ENCODE measurements at places on chromosomes 13 and 19.

DNA sequence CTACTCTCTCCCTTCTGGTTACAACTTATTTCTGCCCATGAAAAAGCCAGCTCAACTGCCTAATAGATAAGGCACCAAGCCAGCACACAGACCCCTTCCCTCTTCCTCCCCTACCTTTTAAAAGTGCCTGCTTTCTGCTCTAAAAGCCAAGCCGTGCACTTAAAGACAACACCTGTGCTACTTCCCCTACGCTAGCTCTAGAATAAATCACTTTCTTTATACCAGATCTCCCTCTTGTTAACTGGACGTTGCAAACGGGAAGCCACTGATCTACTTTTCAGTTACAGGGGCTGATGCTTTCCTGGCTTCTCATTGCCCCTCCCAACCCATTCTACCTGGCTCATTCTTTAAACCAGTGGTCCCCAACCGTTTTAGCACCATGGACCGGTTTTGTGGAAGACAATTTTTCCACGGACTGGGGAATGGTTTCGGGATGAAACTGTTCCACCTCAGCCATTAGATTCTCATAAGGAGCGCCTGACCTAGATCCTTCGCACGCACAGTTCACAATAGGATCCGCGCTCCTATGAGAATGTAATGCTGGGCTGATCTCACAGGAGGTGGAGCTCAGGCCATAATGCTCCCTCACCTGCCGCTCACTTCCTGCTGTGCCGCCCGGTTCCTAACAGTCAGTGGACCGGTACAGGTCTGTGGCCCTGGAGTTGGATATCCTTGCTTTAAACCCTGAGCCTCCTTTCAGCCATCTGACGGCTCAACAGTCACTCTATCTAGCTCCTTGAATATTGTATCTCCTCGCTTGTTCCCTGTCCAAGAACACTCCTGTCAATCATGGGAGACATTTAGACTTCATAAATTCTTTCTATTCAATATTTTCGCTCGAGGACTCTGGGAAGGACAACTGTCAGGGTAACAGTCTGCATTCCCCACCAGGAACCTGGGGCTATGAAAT lies 841 bp upstream of the ZNF223 start:
- DNase-seq: peak; percentile 60

DNA sequence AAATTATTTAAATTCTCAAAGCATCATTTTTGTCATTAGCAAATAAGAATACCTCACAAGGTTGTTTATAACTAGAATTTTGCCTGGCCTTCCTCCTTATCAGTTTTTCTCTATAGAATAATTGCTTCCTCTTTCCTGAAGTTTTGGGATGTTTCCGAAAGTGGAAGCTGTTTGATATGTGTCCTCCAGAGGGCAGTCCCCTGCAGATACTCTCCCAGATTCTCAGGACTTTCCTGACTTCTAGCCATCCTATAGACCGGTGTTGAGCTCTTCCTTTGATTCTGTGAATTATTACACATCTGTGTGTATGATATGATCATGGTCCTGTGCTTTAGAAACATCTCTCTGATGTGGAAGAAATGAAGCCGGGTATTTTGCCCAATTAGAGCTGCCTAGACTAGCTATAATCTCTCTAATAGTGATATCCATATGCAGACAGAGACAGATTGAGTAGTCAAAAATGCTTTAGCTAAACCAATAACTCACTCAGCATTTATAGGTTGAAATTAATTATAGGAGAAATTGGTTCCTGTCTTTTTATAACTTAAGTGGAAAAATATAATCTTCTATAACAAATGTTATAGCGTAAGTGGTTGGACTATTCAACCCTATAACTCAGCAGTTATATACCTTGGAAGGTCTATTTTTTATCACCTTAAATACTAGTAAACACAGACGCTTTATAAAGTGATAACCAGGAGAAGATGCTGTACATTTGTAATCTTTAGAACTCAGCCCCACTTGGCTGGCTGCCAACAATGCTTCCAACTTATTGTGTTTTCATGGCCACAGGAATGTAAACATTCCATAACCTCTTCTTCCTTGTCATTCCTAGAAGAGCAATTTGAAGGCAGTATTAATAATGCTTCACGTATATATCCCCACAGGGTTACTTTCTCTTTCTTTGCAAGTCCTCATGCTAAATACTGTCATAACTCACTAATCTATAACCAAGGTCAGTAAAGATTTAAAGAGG lies 201.0 kb upstream of the RXFP2 start:
- DNase-seq: no peak

- DNase-seq: no peak
Measured at GRCh38 chr19:54317108-54317964, 4.4 kb upstream of the LILRA5 start.

GRCh38 chr13:64446372-64446771 lies 2783.8 kb downstream of the PCDH9 start:
- no peak for DNase-seq

GRCh38 chr19:708154-709143 lies at the start of gene PALM:
Gene PALM (plus strand): TSS chr19:708935. CDS start chr19:709147, 212 bp downstream.
- no peak for DNase-seq

GRCh38 chr13:75180805-75181455 lies 301.0 kb downstream of the TBC1D4 start:
- no peak for DNase-seq

DNA sequence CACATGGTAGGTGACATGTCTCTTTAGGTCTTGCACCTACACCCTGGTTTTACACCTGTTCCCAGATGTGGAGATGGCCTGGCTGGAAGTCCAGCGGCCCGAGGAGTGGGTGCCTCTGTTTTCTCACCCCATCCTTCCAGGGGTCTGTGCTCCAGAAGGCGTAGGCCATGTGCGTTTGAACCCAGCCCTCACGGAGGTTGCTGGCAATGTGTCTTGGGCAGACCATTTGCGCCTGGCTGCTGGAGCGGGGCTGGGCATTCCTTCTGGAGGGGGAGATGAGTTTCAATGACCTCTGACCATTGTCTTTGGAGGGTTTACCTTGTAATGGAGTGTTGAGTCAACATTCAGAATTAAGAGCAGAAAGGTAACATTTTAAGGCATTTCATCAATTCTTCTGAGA lies 54.8 kb upstream of the ZNF536 start:
- DNase-seq: no peak

DNA sequence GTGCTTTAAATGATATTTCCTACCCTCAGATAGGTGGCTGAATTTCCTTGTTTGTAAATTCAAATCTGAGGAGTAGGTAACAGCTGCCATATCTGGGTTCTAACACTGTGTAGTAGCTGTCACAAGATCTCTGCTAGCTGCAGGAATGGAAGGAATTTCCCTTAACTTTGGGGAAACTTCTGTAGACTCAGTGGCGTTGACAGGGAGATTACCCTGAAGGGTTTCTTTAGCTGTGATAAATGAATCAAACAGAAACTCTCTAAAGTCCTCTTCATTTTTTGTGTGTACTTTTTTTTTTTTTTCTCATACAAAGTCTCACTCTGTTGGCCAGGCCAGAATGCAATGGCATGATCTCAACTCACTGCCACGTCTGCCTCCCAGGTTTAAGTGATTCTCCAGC lies 5.3 kb upstream of the EPSTI1 start:
- no peak for DNase-seq

GRCh38 chr13:77177646-77178045 lies 149.2 kb downstream of the MYCBP2 start:
- DNase-seq: no peak

- DNase-seq: no peak
Measured at GRCh38 chr19:10407096-10407495, 3.8 kb upstream of the CDC37 start.

- no peak for DNase-seq
Measured at GRCh38 chr19:9178901-9179300, at the start of gene OR7D2. Gene OR7D2 (plus strand): TSS chr19:9178979. CDS start chr19:9185782, 6,803 bp downstream.

DNA sequence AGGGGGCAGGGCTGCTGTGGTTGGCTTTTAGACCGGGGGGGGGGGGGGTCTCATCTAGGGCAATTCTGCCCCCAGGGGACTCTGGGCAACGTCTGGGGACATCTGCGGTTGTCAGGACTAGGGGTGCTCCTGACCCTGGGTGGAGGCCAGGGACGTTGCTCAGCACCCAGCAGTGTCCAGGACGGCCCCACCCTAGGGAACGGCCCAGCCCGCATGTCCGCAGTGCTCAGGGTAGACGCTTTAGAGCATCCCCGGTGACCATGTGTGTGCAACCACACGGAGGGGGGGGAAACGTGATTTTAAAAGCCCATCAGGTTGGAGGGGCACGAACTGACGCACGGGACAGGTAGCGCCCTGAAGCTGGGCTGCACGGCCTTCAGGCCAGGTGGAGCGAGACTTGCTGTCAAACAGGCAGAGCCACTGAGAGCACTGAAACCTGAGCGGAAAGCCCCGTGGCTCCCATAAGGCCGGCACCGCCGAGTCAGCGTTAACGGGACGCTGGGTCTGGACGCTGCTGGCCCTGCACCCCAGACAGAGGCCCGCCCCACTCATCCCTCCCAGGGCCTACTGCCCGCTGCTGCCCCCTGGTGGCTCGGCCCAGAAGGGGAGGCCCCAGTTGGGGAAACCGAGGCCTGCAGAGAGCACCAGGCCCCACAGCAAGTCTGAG lies 8.3 kb downstream of the CACTIN start:
- peak; percentile 79 for DNase-seq

DNA sequence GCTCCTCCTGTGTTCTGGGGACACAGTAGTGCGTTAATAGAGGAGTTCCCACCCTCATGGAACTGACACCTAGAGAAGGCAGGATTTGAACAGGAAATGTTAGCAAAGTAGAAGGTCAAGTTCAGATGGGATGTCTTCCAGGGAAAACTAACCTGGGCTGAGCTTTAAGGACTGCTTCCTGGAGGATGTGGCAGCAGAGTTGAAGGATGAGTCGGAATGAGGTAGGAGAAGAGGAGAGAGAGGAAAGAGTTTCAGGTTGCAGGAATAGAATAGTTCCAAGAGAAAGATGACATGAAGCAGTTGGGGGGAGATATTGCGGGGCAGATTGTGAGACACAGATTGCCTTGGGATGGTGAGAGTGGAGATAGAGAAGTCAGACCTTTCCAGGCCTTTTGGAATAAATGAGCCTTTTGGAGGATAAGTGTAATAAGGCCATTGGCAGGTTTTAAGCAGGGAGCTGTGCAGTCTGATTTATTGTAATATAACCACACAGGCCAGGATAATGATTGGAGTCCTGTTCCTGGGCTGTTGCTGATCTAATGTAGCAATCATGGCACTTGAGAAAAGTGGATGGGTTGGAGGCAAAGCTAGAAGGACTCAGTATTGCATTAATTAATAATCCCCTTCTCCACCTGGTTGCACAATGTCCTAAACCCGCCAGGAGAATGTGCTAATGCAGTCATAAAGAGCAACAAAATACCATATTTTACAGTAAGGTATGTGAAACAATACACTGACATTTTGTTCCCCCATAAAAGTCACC lies 205.4 kb downstream of the SHISA2 start:
- no peak for DNase-seq

- DNase-seq: no peak
Measured at GRCh38 chr13:48353590-48353989, 50.0 kb downstream of the RB1 start.

GRCh38 chr19:51514866-51515481 lies 13.4 kb upstream of the SIGLEC12 start:
- DNase-seq: no peak

DNA sequence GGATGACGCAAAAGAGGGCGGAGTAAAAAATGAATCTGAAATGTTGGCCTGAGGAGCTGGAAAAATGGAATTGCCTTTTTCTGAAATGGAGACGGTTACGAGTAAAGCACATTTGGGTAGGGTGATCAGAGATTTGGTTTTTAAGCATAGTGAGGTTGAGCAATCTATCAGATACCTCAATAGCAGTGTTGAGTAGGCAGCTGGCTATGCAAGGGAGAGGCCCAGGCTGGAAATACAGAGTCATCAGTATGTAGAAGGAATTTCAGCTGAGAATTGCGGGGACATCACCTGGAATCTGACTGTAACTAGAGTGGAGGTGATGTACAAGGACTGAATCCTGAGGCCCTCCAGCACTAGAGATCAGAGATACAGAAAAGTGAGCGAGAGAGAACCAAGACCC lies 224.8 kb downstream of the LMO7 start:
- DNase-seq: no peak

- no peak for DNase-seq
Measured at GRCh38 chr13:23081901-23082300, 98.9 kb upstream of the SGCG start.

DNA sequence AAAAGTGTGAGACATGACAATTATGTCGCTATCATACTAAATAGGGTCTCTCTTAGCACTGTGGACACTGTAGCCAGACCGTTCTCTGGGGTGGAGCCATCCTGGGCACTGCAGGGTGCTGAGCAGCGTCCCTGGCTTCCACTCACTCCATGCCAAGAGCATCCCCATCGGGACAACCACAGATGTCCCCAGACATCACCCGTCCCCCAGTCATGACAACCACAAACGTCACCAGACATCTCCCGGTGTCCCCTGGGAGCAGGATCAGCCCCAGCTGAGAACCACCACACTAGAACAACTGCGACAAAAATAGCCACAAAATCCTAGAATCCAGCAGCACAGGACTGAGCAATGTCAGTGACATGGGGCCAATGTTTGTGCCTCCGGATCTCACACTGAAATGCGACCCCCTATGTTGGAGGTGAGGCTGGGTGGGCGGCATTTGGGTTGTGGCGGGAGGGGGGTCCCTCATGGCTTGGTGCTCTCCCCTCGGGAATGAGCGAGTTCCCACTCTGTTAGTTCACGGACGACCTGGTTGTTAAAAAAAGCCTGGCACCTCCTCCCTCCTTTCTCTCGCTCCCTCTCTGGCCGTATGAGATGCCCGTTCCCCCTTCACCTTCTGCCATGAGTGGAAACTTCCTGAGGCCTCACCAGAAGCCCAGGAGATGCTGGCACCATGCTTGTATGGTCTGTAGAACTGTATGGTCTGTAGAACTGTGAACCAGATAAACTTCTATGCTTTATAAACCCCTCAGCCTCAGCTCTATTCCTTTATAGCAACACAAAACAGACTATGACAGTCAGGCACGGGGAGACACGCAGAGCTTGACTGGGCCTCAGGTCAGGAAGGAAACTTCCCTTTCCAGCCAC lies 93.9 kb downstream of the GADD45B start:
- peak; percentile 35 for DNase-seq

DNA sequence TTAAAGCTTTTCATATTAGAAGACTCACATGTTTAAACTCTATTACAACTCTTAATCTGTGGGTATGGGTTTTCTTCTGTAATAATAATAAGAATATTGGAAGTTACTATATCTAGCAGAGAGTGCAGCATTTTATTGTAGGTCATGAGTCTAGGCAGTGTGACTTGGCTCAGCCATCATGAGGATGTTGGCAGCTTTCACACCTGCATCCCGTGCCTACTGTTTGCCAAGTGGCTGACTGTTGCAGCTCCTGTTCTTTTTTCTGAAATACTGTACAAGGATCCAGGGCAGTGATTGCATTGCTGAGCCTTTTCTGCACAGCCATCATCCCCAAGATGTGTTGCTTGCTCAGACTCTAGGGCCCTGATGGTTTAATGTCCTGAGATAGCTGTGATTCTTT lies 47.4 kb downstream of the MTUS2 start:
- DNase-seq: no peak

DNA sequence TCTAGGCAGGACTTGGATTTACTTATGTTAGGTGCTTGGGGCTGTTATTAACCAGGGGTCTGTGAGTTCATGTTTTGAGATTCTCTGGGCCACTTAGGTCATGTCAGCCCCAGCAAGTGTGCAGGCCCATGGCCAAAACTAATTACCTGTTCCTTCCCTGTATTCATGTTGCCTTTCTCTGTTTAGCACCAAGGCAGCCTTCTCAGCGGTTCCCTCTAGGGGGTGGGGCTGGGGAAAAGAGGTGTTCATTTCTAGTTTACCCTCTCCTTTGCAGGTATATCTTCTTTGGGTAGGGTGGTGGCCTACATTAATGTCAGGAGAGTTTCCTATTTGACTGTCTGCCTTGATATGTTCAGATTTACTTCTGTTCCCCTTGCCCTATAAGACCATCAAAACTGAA lies 61.7 kb downstream of the PDS5B start:
- no peak for DNase-seq
